ENCODE measurements at places on chromosomes 2 and 18.

DNA sequence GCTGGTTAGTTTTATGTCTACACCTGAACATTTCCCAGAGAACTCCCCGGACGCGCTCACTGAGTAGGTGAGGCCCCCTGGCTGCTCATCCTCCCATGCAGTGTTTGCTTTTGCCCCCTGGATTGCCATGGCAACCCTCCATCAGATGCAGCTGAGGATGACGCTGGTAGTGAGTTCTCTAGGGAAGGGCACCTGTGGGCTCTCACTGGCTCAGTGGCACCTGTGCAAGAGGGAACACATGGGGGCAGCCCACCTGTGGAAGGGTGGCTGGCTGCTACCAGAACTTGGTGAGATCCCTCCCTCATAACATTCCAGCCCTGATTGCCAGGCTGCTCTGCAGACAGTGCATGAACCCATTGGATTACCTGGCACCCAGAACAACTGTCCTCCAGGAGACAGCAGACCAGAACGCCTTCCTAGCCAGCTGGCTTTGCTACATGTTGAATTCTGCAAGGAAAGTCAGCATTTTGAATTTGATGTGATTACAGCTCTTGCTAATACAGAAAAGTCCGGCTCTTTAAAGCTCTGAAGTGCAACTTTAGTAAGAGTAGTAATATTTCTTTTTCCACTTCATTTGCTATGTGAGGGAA, 21.7 kb downstream of the COA5 start:
- DNase-seq: no peak

DNA sequence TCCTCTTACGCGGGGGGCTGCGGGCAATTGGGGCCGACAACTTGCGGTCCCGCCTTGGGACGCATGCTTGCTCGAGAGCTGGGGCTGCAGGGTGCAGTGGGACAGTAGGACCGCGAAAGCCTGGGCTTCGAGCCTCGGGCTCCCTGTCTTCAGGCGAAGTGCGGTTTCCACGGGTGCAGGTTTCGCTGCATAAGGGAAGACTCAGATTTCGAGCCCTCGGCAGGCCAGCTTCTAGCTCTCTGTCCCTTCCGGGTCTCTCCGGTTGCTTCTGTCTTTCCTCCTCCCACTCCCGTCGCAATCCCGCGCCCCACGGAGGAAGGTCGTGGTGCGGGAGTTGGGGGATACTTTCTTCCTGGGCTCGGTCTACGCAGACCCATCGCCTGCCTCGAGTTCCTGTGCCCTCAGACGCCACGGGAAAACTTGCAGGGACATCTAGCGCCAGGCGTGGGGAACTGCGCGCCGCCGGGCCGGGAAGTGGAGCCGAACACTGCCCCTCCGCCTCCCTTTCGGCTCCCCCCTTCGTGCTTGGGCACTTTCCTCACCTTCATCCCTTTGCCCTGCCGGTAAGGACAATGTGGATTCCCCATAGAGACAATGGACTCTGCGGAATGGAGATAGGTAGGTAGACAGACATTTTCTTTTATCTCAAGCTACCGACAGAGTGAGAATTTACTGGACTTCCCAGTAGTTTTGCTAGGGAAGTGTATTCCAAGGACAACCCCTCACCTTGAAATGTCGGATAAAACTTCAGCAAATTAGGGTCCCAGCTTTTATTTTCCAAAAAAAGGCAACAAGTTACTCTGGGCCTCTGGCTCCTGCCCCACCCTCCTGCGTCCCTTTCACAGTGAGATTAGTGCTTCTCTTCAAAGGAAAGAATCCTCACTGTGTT, 4.2 kb upstream of the HOXD13 start:
- DNase-seq: no peak

DNA sequence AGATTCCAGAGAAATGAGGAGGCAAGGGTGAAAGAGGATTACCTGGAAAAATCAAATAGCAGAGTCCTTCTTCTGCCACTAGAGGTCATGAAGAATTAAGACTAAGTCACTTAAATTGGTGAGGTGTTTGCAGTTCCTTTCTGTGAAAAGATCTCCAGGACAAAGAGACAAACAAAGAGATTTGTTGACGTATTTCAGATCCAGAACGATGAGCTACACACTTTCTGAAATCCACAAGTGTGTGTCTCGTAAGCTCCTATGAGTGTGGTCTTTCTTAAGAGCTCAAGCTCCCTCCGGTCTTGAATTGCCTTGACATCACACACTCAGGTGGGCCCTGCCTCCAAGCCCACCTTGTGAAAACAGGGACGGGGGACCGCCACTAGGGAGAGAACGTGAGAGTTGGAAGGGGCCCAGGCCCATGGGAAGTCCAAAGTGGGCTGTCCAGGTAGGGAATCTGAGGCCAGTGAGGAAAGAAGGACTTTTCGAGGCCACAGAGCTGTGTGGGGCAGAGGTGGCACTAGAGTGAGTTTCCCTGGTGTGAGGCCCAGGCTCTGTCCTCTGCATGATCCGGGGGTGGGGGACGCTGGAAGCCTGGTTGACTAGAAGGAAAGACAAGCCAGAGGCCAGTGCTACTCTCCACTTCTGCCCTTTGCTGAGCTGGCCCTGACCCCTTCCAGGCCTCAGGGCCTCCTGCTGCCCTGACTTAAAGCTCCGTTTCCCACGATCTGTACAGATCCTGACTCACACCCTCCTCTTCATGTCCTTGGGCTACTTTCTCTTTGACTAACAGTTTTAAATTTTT, 168.1 kb upstream of the NCK2 start:
- DNase-seq: no peak

DNA sequence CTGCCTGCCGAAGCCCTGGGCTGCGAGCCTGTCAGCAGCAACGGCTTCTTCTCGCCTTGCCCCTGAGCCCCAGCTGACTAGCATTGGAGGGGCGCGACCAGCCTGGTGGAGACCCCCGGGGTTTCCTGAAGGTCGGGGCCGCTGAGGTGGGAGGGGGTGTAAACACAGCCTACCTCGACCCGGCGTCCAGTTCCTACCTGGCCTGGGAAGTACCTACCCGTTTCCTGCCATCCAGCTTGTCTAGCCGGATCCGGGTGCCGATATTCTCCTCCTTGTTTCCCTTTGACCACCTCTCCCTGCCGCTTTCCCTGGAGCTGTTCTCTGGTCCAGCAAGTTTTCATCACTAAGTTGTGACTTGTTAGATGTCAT, 511 bp downstream of the MOB4 start:
- no peak for DNase-seq
